ENCODE measurements at places on chromosomes 2 and 18.

DNA sequence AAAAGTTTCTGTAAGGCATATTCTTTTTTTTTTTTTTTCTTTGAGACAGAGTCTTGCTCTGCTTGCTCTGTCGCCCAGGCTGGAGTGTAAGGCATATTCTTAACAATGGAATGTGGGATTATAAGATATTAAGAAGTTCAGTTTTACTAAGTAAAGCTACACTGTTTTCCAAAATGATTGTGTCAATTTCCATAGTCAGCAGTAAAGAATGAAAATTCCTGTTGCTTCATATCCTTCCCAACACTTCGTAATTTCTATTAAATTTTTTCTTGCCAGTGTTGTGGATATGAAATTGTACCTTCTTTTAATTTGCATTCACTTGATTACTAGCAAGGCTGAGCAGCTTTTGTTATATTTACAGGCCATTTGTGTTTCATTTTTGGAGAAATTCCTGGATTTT, 24.4 kb upstream of the SLC4A10 start:
- DNase-seq: no peak

DNA sequence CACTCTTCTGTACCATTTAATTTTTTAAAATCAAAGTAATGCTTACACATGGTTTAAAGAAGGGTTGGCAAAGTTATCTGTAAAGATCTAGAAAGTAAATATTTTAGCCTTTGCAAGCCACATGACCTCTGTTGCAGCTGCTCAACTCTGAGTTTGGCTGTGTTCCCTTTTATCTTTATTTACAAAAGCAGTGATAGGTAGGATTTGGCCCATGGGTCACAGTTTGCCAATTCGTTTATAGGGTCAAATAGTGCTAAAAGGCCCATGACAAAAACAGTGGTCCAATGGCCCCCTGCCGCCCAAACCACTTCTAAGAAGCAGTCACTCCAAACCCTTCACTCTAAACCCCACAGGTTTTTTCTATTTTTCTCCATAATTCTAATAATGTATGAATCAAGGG, 124.8 kb downstream of the PARD3B start:
- DNase-seq: no peak

DNA sequence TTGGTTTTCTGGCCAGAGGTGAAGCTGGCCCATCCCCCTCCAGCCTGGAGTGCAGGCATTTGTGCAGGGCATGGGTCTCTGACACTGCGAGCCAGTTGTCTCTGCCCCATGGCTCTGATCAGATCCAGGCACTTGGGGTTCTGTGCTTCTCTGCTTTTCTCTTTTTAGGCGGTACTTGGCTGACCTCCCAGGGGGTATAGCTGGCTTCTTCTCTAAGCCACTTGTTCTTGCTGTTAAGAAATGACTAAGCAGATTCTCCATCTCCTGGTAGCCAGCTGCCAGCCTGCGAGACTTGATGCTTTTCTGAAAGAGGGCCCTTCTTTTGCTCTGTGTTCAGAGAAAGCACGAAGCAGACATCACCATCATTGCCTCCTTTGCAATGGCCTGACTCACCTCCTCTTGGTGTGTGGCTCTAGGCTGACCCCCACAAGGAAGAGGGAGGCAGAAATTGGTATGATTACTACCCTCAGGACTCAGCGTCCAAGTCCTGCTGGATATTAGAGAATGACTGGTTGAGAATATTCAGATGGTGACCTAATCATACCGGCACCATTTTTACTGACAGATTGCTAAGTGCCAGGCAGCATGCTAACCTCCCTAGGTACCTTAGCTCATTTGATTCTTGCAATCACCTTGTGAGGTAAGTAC, 32.7 kb downstream of the TNP1 start:
- peak; percentile 55 for DNase-seq

- no peak for DNase-seq
Observed at GRCh38 chr18:78561757-78562510, 417.7 kb upstream of the SALL3 start.

DNA sequence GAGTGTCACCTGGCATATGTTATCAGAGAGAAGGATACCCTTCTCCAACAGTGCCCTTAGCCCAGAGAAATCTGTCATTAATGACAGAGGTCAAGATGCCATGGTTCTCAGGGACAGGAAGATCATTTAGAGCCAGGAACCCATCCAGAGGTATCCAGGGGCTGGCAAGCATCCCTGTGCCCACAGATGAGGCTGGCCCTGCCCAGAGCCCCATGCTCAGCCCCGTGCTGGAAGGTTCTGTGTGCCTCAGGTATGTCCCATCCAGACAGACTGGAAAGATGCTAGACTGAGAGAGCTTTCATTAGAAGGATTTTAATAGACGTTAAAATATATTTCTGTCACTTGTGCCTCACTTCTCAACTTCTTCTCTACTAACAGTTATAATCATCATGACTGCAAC, 8.2 kb upstream of the TUBB6 start:
- DNase-seq: no peak

- no peak for DNase-seq
Observed at GRCh38 chr2:205288686-205289085, 393.6 kb upstream of the NRP2 start.

GRCh38 chr2:234135750-234136221, 85.3 kb downstream of the SPP2 start:
- peak; percentile 95 for DNase-seq

DNA sequence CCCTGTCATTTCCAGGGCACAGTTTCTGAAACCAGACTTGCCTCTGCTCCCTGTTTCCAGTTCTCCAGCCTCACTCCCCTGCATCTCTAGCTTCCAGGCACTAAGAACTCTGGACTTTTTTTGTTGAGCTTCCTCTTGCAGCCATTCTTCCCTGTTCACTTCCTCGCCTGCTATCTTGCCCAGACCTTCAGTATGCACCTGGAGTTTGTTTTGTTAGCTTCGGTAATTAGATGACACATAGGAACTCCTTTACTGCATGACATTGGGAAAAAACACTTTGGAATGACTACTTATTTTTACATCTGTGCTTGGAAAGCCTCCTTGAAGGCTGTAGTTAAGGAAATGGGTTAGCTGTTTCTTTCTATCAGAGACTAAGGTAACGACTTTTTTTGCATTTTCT, 35.2 kb downstream of the OTOF start:
- no peak for DNase-seq

DNA sequence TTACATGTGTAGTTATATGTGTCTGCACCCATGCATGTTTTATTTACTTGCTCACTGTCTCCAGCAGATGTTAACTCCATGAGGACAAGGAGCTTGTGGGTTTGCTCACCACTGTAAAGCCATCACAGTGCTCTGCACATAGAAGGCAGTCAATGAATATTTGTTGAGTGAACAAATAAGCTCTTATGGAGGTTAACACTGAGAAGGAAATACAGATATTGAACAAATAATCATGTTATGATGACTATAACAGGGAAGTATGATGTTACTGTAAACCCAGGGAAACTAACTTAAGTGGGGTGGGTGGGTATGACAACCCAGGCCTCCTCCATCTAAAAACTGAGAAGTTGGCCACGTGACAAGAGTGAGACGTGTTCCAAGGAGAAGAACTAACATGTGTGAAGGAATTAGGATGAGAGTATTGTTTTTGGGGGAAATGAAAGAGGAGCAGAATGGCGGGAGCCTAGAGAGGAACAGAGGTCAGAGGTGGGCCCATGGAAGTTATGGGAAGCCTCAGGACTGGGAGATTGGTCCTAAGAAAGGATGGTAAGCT, 6.0 kb upstream of the FAM117B start:
- no peak for DNase-seq

- no peak for DNase-seq
Observed at GRCh38 chr18:2515908-2516625, 55.2 kb downstream of the METTL4 start.

GRCh38 chr2:240869956-240870875, 1.6 kb downstream of the AGXT start:
- DNase-seq: no peak

All from endodermal cell (in vitro differentiated cells).